Adipocyte (in vitro differentiated cells): ENCODE measurements at places on chromosomes 6 and 20.

DNA sequence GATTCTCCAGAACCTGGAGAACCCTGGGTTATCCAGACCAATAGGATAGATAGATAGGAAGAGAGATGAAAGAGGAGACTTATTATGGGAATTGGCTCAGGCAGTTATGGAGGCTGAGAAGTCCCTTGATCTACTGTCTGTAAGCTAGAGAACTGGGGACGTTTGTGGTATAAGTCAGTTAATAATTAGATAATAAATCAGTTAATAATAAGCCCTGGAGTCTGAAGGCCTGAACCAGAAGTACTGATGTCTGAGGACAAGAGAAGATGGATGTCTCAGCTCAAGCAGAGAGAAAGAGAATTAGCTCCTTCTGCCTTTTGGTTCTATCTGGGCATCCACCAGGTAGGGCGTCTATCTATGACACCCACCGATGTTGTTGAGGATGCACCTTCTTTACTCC, 72.9 kb upstream of the SLC22A23 start:
- no peak for DNase-seq

DNA sequence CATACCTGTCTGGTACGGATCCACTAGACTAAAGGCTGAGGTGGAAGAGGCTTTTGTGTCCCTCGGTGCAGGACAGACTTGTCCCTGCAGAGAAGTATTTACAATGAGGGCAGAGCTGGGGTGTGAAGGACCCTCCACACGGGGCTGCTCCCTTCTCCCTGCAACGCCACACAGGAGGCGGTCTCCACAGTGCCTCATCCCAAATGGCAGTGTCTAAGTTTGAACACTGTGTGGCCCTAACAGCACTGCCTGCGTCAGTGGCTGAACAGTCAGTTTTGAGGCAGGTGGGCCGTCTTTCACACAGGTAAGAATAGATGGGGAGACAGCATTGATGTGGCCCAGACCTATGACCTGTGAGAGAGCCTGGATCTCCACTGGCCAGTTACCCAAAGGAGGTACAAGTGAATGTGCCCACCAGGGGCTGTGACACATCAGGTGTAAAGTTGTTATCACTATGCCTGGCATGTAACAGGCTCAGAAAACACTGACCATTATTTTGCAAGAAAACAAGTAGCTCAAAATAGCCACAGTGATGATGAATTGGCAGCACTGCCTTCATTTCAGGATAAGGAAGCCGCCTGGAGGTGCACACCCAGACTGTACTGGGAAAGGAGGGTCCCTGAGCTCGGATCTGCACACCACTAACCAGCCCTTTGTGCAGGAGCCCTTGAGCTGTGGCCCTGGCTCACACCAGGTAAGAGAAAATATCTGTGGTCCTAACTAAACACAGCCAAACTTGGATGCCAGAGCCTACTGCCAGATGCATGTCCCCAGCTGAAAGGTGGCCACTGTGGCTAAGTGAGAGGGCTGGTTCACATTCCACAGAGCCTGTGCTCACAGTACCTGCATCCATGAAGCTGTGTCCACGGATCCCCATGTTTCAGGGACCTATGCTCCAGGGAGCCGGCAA, 246.7 kb downstream of the DLL1 start:
- no peak for DNase-seq

DNA sequence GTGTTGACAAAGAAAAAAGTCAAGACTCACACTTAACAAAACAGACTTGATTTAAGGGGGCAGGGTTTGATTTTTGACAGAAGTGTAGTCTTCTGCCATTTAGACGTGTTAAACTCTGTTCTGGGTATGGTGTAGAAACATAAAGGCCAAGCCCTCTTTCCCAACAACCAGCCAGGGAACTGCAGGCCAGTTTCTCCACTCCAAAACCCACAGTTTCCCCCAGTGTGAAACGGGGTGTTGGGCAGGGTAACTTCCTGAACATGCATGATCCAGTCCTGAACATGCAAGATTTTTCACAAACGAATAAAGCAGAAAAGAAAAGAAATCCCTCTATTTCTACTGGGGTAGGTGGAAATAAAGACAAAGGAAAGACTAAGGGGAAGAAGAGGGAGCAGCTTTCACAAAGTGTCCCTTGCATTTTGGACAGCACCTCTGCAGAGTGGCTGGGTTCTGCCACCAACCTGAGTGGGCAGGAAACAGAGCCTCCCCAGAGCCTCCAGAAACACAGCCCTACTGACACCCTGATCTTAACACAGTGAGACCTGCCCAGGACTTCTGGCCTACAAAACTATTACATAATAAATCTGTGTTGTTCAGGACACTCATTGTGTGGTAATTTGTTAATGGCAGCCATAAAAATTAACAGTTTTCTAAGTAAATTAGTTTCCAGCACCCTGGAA, 7.5 kb downstream of the APMAP start:
- DNase-seq: no peak

GRCh38 chr6:37946057-37946456, 126.5 kb downstream of the ZFAND3 start:
- DNase-seq: no peak

- DNase-seq: no peak
These were observed 959.0 kb downstream of the GRIK2 start for GRCh38 chr6:102352552-102352951.

- DNase-seq: no peak
These were observed 51.0 kb upstream of the SUPT3H start for GRCh38 chr6:45428727-45429126.

DNA sequence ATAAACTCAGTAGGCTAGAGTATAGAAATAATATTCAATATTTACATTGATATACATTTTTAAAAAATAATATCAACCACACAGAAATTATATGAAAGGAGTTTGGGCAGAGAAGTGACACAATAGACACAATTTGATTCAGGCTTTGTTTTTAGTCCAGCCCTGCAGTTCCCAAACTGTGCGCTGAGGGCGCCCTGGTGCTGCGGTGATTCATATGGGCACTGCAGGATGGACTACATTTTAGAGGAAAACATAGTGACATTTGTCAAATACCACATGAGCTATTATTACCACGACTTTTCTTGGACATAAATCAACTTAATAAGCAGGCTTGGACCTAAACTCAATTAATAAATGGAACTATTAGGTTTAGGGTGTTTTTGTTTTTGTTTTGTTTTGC, 364.3 kb upstream of the ID4 start:
- DNase-seq: no peak

- DNase-seq: no peak
These were observed 125.6 kb downstream of the CARMIL1 start for GRCh38 chr6:25404693-25405169.

- no peak for DNase-seq
These were observed 46.9 kb upstream of the LOC128125822 start for GRCh38 chr6:63525186-63525878.
